ENCODE measurements at places on chromosomes 7 and 10.

- no peak for DNase-seq
Measured at GRCh38 chr10:38094927-38095574, 914 bp downstream of the ZNF37A start.

GRCh38 chr7:70618020-70618551 is 513.9 kb upstream of the GALNT17 start:
- DNase-seq, result no peak

DNA sequence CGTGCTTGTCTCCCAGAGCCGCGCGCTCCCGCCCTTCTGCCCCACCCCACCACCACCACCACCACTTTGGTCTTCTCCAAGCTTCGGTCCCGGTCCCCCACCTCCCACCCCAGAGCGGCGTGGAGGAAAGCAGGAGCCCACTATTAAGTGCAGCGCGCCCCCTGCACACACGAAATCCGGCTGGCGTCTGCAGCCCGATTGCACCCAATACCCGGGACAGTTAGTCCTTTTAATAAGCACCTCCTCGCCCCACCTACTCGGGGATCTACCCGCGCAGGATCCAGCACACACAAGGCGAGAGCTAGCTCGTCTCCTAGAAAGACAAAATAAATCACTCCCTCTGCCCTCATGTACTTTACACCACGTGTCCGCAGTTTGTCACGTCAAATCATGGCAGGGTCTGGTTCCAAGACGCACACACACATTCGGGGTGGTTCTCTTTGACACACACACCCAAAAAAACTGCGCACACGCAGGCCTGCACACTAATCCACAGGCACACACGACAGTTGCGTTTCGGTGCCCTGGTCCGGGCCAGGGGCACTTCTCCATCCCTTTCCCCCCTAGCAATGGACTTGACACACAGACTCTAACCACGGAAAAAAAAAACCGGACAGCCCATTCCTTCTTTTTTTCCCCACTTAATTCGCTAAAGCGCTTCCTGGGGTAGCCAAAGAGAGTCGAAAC is 1.6 kb downstream of the SFMBT2 start:
- DNase-seq, result no peak

GRCh38 chr10:7520507-7521485 is 110.0 kb upstream of the SFMBT2 start:
- no peak for DNase-seq

DNA sequence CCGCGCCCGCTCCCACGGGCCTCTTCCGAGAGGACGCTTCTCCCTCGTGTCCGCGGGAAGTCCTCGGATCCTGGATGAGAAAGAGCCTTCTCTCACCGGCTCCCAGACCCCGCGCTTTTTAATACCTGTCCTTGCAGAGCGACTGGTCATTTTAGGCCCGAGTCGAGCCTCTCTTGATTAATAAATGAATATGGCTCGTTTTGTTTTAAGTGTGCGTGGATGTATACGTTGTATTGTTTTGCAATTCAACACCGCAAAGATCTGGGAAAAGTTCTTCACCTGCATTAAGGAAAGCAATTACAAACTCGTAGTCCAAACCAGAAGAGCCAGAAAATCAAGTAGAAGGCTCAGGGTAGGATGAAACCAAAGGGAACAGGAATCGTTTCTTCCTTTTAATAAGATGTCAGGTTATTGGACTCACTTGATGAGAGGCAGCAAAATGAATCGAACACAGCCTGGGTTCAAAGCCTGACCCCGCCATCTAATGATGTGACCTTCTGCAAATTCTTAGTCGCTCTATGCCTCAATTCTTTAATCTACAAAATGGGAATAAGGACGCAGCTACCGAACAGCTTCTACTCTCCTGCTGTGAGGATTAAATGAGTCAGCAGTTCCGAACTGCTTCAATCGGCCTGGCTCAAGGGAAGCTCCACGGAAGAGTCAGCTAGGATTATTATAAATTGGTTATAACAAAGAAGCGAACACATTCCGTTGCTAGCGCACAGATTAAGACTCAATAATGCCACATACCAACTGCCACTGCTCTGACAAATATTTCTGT is 277.8 kb upstream of the NEBL start:
- no peak for DNase-seq

- DNase-seq, result no peak
Measured at GRCh38 chr10:97701438-97702069, 12.0 kb upstream of the MARVELD1 start.

- no peak for DNase-seq
Measured at GRCh38 chr7:2272031-2272430, 30.0 kb downstream of the NUDT1 start.

GRCh38 chr10:52952391-52953055 is 179.9 kb upstream of the MBL2 start:
- no peak for DNase-seq

DNA sequence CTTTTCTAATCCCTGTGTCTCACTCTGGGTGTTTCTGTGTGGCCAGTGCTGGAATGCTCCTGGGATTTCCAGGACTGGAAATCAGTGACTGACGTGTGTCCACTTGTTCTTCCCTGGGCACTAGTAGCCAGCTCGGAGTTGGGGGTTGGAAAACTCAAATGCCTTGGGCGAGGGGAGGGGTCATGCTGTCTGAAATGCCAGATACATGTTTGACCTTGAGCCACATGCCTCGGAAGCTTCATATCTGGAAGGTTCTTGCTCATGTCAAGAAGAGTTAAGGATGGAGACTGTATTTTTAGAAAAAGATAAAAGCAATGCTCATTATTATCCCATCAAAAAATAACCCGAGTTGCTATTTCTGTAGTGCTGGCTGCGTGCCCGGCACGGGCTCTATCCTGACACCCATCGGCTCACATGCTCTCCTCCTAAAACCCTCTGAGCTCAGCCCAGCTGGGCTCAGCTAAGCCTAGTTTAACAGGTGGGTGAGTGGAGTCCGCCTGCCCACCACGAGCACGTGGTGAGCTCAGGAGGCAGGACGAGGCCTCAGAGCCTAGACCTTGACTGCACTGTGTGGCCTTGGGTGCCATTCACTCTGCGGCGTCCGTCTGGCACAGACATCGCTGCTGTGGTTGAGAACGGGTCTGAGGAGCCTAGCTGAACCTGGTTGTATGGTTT is 6.4 kb downstream of the DPYSL4 start:
- no peak for DNase-seq

GRCh38 chr10:77716458-77717317 is 79.1 kb upstream of the KCNMA1 start:
- no peak for DNase-seq

DNA sequence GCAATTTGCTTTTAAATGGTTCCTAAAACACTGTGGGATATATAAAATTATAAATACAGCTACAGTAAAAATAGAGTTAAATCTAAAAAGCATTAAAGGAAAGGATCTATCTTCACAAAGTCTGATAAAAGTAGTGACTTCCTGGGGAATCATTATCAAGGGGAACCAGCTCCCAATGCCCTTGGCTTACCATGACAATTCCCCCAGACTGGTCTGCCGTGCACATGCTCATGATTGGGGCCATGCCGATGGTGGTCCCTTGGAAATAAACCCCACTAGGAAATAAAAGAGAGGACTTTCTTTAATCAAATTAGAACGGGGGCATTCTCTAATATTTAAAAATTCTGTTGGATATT is 201.8 kb downstream of the FANK1 start:
- DNase-seq, result no peak

DNA sequence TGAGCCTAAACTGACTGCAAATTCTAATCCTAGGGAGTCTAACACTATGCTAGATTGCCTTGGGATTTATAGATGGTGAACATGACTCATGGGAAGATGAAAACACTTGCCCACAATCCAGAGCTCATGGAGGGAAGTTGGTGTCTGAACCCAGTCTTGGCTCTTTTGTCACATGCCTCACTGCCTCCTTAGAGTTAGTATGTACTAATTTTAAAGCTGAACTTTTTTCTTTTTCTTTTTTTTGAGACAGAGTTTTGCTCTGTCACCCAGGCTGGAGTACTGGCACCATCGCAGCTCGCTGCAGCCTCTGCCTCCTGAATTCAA is 14.4 kb downstream of the MRPL32 start:
- no peak for DNase-seq

DNA sequence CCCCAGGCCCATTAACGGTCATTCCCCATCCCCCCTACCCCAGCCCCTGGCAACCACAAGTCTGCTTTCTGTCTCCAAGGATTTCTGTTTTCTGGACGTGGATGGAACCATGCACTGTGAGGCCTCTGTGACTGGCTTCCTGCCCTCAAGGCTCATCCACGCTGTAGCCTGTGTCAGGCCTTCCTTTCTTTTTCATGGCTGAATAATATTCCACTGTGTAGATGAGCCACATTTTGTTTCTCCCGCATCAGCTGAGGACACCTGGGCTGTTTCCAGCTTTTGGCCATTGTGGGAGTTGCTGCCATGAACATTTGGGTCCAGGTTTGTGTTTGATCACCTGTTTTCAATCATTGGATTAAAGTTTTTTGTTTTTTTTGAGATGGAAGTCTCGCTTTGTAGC is 50.0 kb downstream of the UNCX start:
- no peak for DNase-seq

GRCh38 chr7:121500360-121501058 is 104.4 kb upstream of the FAM3C start:
- no peak for DNase-seq

- DNase-seq, result no peak
Measured at GRCh38 chr10:24456322-24456721, 247.4 kb downstream of the KIAA1217 start.

GRCh38 chr7:98733036-98733435 is 116.0 kb downstream of the NPTX2 start:
- no peak for DNase-seq

DNA sequence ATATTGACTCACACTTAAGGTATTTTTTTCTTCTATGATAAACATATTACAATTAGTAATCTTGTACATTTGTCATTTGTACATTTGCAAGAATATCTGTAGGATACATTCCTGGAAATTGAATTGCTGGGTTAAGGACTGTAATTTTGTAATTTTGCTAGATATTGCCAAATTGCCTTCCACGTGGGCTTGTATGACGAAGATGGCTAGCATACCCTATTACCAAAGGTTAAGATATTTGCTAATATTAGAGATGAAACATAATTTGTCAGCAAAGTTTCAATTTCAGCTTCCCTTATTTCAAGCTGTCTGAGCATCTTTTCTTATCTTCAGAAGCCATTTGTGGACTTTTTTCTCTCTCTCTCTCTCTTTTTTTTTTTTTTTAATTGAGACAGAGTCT is 1.0 kb upstream of the LYZL2 start:
- no peak for DNase-seq

GRCh38 chr7:33601884-33602283 is 303.5 kb upstream of the BMPER start:
- DNase-seq, result no peak

- no peak for DNase-seq
Measured at GRCh38 chr7:43004082-43004481, 71.9 kb downstream of the MRPL32 start.

DNA sequence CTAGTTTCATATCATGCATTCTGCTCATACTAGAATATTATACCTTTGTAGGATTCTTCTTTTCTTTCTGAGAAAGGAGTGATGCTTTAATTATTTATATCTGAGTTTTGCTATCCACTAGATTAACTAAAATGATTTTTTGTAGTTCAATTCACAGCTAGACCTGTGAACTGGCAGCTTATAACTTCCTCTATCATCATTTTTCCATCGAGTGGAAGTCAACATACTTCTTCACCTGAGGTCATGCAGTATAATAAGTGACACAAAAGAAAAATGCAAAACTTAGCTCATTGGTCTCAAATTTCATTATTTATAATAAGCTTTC is 8.0 kb downstream of the LRRN3 start:
- DNase-seq, result no peak

DNA sequence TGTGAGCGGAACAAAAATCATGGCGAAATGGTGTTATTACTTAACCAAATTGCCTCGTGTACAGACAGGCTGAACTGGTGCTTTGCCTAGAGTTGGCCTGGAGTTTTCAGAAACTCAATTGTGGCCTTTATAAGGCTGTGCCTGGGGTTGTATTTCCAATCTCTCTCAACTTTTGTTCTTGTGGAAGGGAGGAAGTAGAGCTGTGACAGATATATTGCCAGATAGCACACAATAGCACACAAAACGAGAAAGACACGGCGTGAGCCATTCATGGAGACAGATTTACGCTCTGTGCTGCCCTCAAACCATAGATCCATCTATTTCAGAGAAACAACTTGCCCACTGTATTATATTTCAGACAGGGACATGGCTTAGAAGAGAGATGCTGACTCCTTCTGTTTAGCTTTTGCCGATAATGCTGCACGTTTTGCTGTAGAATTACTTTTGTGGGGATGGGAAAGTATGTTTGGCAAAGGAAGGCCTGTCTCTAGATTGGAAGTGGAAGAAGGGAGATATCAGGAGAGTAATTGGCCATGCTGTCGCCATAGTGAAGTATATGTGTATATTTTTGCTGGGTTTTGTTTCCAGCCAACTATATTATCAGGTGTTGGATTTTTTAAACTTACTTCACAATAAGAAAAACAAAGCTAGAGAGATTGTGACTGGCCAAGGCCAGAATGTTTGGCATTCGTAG is 80.4 kb downstream of the AUTS2 start:
- no peak for DNase-seq

- no peak for DNase-seq
Measured at GRCh38 chr10:117248750-117249465, 8.0 kb downstream of the SLC18A2 start.
